Activated T-helper 17 cell treated with anti-CD3 and anti-CD28 coated beads, Interleukin-2, amount 50 U/mL, for 72 hours (primary cell): ENCODE measurements at places on chromosomes 5 and 9. TPM values are rescaled to one million over a fixed set of nuclear protein-coding genes. Genes with fewer than 3 reads are reported as not detected.

KIAA1958 gene
- total RNA-seq = 10.0 TPM

ZNF618 gene
- 0.04 TPM for total RNA-seq

C9 gene
- total RNA-seq = not detected

CCNJL gene
- not detected for total RNA-seq

RAD50 gene
- total RNA-seq = 31.7 TPM

FST gene
- total RNA-seq = not detected

PTRH1 gene
- total RNA-seq = 6.5 TPM

CEL gene
- 1.2 TPM for total RNA-seq

FRMD3 gene
- total RNA-seq = 0.17 TPM

GADD45G gene
- 5.7 TPM for total RNA-seq

PRRX2 gene
- total RNA-seq = 0.32 TPM

SPINK4 gene
- not detected for total RNA-seq

LRRTM2 gene
- not detected for total RNA-seq

HTR1A gene
- not detected for total RNA-seq

TNFSF15 gene
- not detected for total RNA-seq

DMRTA1 gene
- not detected for total RNA-seq

MYORG gene
- 1.6 TPM for total RNA-seq

MAMDC4 gene
- 18.6 TPM for total RNA-seq

CCDC192 gene
- not detected for total RNA-seq

LOX gene
- total RNA-seq = not detected

SPARC gene
- not detected for total RNA-seq

MAP3K1 gene
- 29.1 TPM for total RNA-seq

CNTLN gene
- total RNA-seq = 2.1 TPM

GPX3 gene
- total RNA-seq = not detected

SERF1A gene
- 4.5 TPM for total RNA-seq

HAPLN1 gene
- not detected for total RNA-seq

FOXD4L6 gene
- total RNA-seq = not detected

DMGDH gene
- 0.42 TPM for total RNA-seq

DENND4C gene
- 22.6 TPM for total RNA-seq

SYK gene
- total RNA-seq = 0.37 TPM

C9orf50 gene
- not detected for total RNA-seq

BTNL3 gene
- total RNA-seq = not detected

DEPDC1B gene
- 29.5 TPM for total RNA-seq

LAMC3 gene
- total RNA-seq = 0.45 TPM

MLANA gene
- not detected for total RNA-seq

PCDHGC5 gene
- total RNA-seq = not detected

FCN1 gene
- total RNA-seq = not detected

IFNB1 gene
- not detected for total RNA-seq

ABHD17B gene
- 7.1 TPM for total RNA-seq

CACFD1 gene
- total RNA-seq = 0.41 TPM

MCC gene
- 4.3 TPM for total RNA-seq

KIF24 gene
- 4.9 TPM for total RNA-seq

OSMR gene
- 0.26 TPM for total RNA-seq

FOXI1 gene
- not detected for total RNA-seq

NEUROG1 gene
- not detected for total RNA-seq

PCDHA7 gene
- total RNA-seq = not detected

SFXN1 gene
- 225 TPM for total RNA-seq

SLC44A1 gene
- 5.0 TPM for total RNA-seq

UNC5A gene
- total RNA-seq = not detected

GARNL3 gene
- 5.1 TPM for total RNA-seq
